ENCODE measurements at places on chromosomes 7 and 10. TPM values are rescaled to one million over a fixed set of nuclear protein-coding genes. Genes with fewer than 3 reads are reported as not detected.

OR6V1 gene
- not detected for total RNA-seq

CDK6 gene
- total RNA-seq = 18.5 TPM

SPAM1 gene
- not detected for total RNA-seq

AIFM2 gene
- total RNA-seq = 4.8 TPM

SYT15B gene
- not detected for total RNA-seq

HKDC1 gene
- 0.35 TPM for total RNA-seq

CPEB3 gene
- total RNA-seq = 0.68 TPM

GPER1 gene
- total RNA-seq = 0.83 TPM

PDE6C gene
- not detected for total RNA-seq

ACTL6B gene
- total RNA-seq = not detected
